ENCODE measurements at places on chromosomes 13 and 19.

GRCh38 chr19:35249848-35250711 lies 1.3 kb downstream of the LSR start:
- no peak for DNase-seq

- DNase-seq, result no peak
These were observed 863.9 kb upstream of the GPC6 start for GRCh38 chr13:92362717-92363116.

- DNase-seq, result no peak
These were observed 121.8 kb upstream of the PCDH9 start for GRCh38 chr13:67351909-67352308.

DNA sequence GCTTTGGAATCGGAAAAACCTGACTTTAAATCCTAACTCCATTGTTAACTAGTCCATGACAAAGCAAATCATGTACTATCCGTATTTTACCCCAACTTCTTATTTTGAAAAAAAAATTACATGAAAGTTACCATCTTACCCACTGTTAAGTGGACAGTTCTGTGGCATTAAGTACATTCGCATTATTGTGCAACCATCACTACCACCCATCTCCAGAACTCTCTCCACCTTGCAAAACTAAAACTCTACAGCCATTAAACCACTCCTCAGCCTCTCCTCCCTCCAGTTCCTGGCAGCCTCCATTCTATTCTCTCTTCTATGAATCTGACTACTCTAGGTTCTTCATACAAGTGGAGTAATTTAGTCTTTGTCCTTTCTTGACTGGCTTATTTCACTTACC lies 176.5 kb downstream of the USP12 start:
- no peak for DNase-seq

DNA sequence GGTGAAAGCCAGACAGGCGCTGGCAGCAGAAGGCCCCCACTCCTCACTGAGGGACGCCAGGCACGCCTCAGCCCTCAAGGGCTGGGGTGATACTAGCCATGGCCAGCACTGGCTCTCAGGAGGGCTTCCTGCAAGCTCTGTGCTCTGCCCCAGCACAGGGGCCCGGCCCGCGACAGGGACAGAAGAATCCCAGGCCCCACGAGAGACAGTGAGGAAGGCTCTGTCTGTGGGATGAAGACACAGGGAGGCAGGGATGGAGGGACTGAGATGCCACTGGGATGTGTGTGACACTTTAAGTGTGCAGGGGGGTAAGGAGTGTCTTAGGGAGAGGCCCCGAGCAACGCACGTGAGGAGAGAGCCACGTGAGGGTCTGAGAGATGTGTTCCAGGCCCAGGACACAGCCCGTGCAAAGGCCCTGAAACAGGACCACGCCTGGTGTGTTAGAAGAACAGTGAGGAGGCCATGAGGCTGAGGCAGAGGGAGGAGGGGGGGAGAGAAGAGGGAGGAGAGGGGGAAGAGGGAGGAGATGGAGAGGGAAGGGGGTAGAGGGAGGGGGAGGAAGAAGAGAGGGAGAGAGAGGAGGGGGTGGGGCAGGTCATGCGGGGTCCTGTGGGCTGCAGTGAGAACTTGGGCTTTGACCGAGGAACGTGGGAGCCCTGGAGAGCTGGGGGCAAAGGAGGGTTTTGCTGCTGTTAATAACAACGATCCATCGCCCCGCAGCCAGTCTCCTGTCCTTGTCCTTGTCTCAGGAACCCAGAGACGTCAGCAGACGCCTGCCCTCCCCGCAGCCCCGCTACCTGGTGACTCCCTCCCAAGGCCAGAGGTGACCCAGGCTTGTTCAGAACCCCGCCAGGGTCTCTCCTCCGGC lies 7.2 kb downstream of the RPL36 start:
- DNase-seq, result no peak

DNA sequence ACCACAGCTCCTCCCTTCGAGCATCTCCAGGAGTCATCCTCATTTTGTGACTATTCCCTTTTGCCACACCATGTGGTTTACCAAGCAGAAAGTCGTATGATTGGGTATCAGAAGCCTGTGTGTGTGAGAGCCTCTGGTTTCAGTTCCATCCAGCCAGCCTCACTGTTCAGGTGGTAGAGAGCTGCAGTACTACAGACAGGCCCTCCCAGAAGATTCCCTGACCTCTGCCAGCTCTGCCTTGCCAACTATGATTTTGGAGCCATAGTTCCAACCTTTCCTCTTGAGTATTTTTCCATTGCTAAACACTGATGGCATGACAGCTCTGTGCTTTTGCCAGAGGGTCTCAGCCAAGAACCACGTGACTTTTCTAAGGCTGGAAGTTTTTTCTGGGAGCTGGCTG lies 82.5 kb downstream of the DHRS12 start:
- no peak for DNase-seq

DNA sequence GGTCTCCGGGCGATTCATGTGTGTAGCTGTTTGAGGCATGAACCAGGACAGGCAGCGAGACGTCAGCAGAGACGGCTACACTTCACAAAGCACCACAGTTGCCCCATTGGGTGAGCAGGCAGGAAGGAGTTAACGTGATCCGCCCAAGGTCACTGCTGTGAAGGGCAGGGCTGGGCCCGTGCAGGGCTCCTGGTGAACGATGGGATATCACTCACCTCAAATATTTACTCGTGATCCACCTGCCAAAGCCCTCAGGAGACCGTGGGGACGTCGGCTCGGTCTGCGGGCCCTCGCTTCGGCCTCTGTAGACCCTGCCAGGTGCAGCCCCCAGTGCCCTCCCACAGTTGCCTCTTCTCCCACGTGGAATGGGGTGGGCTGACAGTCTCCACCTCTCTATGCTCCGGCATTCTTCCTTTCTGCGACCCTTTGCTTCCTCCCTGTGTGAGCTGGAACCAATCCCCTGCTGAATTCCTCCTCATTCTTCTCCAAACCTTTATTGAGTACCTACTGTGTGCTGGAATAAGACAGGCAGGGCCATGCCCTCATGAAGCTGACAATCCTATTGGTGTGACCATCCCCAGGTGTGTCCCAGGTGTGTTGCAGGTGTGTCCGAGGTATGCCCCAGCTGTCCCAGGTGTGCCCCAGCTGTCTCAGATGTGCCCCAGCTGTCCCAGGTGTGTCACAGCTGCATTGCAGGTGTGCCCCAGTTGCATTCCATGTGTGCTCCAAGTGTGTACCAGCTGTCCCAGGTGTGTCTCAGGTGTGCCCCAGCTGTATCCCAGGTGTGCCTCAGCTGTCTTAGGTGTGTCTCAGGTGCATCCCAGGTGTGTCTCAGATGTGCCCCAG lies 2.0 kb upstream of the GRK1 start:
- no peak for DNase-seq

DNA sequence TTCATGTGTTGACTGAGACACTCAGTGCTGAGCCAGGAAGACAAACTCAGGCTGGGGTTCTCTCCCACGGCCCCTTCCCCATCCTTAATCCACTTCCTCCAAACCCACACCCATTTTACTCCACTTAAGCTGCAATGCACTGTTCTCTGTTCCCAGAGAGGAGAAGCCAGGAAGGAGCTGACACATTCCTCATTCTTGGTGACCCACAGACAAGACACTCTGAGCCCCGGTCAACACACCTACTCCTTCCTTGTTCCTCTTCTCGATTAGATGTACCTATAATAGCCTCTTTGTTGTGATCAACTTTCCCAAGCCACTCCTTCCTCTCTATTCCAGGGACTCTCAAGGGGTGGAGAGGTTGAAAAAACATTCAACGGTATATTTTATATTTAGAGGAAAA lies 47.1 kb downstream of the INSR start:
- DNase-seq, result no peak

GRCh38 chr13:24124789-24125476 lies 35.6 kb upstream of the SPATA13 start:
- DNase-seq, result no peak

DNA sequence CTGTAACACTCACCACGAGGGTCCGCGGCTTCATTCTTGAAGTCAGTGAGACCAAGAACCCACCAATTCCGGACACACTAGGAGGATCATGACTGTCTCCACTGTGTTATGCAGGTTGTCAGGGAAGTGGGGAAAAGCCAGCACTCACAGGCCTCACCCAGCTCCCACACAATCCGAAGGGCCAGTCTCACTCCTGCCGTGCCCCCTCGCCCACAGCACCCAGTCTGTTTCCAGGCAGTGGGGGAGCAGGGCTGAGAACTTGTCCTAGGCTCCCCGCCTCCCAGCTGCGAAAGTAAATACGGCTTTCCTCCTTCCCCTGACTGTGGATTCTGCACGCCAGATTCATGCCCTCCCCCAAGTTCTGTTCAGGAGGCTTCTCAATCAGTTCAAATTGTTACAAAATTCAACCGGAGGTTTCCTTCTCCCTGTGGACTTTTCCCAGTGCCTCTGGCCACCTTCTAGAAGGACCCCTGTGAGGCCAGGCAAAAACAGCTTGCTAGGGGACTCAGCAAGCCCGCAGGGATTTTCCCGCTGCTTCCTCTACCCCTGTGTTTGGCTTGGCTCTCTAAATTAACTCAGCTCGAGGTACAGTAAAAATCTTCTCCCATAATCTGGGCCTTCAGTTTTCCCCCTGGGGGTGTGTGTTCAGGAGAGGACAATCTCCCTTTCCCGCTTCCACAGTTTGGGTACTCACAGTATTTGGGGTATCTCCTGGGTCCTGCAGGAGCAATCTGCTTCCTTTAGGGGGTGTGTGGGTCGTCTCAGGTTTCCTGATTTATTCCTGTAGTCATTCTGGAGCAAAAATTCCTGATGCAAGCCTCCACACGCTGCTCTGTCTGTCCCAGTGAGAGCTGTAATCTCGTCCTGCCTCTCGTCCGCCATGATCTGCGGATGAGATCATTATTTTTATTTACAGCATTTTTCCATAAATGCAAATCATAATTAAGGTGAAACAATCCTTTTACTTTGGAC lies 899.8 kb downstream of the GPC5 start:
- no peak for DNase-seq

Measured in tibial nerve (tissue), 4 donors.